Activated CD4-positive, alpha-beta T cell treated with anti-CD3 and anti-CD28 coated beads, Interleukin-2, amount 50 U/mL, for 24 hours (primary cell): ENCODE measurements at places on chromosomes 5 and 9.

DNA sequence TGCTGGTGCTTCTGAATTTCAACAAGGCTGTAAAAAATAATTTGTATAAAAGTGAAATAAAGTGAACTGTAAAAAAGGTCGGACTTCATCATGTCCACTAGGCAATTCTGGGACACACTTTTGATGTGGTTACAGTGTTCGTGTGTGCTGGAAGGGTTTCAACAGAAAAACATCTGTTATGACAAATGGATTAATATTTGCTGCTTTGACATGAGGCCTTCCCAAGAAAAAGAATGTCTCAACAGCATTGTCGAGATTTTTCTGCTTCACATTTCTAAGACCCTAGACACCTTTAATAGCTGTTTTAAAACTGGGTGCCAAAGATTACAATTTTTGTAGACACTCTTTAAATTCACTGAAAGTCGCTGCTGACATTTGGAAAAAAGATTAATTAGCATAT, 216.6 kb downstream of the SLC12A2 start:
- no peak for DNase-seq

DNA sequence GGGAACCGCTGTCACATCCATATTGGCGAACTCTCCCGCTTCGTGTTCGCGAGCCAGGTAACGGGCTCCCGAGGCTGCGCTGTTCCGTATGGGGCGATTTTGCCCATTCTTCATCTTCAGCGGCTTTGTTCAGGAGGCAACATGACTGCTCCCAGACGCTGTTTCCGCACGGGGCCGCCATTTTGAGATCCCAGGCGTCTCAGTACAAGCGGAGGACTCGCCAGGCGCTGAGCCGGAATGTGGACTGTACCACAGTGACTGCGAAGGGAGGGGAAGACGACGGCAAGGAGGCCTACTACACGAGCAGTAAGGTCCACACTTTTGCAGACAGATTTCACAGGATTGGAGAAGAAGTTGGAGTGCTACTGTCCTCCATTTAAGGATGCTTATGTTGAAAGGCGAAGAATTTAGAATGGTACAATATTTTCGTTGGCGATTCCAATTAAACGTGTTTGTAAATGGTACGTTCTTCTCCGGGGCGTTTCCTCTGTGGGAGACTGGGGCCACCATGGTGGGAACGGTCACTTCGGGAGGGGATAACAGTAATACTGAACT, 41.6 kb upstream of the ZNF300 start:
- no peak for DNase-seq

- DNase-seq: no peak
Measured at GRCh38 chr5:72501488-72501887, 5.7 kb downstream of the ZNF366 start.

- no peak for DNase-seq
Measured at GRCh38 chr9:114504341-114505186, 709 bp downstream of the WHRN start.

- DNase-seq: no peak
Measured at GRCh38 chr9:79809931-79810330, 238.2 kb downstream of the TLE4 start.

GRCh38 chr5:171725205-171725601, 60.4 kb upstream of the SMIM23 start:
- no peak for DNase-seq

- DNase-seq: no peak
Measured at GRCh38 chr5:167294882-167295680, 996.4 kb upstream of the WWC1 start.

GRCh38 chr5:124870070-124870469, 123.6 kb upstream of the ZNF608 start:
- DNase-seq: no peak

- no peak for DNase-seq
Measured at GRCh38 chr5:29017501-29017900, 1979.1 kb upstream of the CDH9 start.

DNA sequence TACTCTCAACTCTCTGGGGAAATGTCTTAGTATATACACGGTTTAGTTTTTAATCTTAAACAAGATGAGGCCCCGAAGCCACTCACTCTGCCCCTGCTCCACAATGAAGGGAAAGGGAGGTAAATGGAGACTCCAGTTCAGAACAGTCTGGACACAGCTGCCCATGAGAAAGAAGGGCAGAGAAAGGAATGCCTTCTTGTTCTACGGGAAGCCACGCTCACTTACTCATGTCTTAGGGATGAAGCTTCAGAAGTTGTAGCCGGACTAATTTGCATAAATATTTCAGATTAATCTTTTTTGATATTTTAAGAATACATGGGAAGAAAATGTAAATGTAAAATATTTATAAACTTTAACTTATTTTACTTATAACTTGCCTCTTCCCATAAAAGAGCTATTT, 94.0 kb downstream of the COL23A1 start:
- no peak for DNase-seq

GRCh38 chr5:175201393-175201792, 242.6 kb downstream of the DRD1 start:
- no peak for DNase-seq

DNA sequence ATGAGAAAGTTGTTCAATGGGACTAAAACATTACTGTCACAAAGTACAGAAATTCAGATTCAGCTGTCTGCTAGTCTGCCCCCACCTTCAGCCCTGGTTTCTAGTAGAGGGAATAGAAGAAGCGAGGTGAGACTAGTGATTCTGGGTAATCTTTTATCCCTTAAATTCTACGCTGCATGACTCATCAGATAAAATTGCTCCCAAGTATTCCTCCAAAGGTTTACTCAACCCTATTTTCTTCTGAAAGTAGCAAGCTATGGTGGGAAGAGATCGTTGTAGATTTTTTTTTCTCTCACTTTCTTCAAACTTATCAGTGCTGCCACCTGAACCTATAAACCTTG, 318.9 kb upstream of the RIOK2 start:
- no peak for DNase-seq

DNA sequence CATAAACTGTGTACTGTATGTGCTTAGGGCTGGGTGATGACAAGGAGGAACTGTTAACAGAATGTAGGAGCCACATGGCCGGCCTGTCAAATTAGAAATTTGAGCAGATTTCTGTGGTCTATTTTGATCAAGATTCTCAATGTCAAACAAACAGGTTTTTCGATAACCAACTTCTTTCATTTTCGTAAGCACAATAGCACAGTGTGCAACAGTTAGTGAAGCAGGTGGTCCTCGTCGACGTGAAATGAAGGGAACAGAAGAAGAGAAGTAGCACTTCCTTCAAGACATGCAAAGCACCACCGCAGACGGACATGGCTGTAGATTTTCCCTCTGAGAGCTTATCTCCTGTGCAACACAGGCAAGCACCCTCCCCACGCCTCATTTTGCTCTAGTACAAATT, 252.1 kb downstream of the CRB2 start:
- no peak for DNase-seq

- no peak for DNase-seq
Measured at GRCh38 chr9:123395276-123395688, 39.3 kb downstream of the CRB2 start.

GRCh38 chr9:115921301-115921700, 232.3 kb upstream of the PAPPA start:
- no peak for DNase-seq

GRCh38 chr9:72600671-72601070, 79.3 kb downstream of the TMC1 start:
- DNase-seq: no peak

GRCh38 chr9:96413302-96414221, 4.6 kb downstream of the ZNF367 start:
- DNase-seq: no peak

DNA sequence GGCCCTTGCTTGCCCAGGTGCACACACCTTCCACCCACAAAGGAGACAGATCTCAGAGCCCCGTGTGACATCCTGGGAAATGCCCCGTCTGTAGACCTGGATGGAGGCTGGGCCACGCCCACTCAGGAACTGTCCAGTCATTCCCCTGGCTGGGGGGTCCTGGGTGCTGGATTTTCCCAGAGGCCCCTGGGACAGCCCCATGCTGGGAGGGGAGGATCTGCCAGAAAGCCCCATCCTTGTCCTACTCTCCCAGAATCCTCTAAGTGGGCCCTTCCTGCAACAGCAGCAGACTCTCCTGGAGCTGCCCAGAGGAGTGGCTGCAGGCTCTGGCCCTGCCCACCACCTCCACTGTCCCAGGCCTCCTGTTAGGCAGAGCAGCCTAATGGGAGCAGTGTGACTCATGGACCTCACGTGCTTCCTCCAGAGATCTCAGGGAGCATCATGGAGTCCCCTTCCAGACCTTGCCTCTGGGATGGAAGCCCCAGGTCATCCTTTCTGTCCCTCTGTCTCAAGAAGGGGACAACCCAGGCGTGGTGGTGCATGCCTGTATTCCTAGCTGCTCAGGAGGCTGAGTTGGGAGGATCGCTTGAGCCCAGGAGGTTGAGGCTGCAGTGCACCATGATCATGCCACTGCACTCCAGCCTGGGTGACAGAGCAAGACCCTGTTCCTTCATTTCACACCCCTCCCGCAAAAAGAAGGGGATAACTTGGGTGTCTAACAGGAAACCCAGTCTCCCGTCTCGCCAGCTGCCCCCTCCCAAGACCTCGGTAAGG, 51.7 kb downstream of the JADE2 start:
- DNase-seq: no peak

DNA sequence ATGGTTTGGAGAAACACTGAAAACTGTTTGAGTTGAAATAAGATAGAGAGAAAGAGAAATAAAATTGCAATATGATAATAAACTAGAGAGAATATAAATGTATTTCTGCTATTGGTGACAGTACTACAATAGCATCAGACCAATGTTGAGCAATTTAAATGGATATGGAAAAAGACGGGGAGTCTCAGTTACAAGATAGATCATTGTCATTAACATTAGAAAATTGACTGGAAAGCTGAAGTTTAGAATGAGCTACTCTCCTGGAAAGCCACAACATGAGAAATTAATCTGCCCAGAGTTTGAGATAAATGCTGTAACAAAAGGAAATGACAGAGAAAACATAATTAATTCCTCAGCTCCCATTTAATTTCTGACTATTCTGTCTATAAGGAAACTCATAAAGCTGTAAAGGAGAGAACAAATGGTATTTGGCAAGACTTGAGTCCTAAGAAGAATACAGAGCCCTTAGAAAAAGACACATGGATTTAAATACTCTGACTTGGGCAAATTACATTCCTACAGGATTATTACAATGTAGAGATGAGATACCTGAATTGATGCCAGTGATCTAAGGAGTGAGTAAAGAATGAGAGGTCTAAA, 624.5 kb upstream of the CHD1 start:
- no peak for DNase-seq

GRCh38 chr9:20604562-20604961, 17.7 kb downstream of the MLLT3 start:
- DNase-seq: no peak

DNA sequence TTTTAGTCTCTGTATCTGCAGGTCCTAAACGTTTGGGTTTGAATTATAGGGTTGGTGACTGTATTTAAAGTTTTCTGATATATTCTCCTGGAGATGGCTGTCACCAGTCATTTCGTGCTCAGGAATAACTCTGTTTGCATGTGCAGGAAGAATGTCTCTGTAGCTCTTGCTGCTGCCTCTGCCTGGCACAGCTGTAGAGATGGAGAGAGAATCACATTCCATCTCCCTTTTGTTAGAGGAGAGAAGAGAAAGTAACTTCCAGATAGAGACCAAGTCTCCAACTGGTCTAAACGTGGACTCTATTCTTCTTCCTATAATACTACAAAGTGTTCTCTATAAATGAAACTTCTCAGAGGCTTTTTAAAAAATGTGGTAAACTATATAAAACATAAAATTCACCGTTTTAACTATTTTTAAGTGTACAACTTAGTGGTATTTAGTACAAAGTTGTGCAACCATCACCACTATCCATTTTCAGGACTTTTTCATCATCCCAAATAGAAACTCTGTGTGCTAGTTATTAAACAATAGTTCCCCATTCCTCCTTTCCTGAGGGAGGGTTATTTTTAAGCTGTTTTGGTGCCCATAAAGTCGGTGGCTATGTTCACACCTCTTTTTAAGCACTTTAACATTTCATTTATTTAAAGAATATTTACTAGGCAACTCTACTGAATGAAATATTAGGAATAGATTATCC, 20.7 kb upstream of the STARD4 start:
- no peak for DNase-seq

GRCh38 chr9:116267021-116267420, 113.4 kb downstream of the PAPPA start:
- no peak for DNase-seq

DNA sequence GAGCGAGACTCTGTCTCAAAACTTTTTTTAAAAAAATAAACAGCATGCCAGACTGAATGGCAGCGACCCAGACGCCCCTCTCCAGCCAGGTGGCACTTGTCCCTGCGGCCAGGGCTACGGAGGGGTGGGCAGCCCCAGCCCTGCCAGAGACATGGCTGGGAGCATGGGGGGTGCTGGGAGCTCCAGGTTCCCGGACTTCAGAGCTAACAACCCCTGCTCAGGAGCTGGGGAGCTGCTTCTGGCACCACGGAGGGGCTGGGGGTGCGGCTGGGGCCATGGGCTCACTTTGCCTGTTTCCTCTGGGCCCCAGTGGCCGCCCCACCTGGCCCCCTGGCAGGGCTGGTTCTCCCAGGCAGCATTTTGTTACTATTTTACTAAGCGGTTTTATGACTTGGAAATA, 49.9 kb downstream of the SLC12A7 start:
- no peak for DNase-seq

DNA sequence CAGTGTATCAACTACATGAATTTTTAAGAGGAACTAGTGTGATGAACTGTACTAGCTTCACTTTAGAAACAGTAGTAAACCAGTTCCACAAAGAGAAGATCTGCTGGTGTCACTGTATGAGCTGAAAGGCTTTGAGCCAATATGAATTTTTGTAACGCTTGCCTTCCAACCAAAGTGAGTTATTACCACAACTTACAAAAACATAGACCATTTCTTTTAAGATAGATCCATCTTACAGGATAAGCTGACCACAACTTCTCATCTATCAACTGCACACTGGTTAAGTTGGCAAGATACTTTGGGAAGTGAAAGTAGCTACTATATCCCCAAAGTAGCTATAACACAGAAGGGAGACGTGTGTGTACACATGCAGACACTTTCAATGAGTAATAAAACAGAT, 849.6 kb upstream of the DMAC1 start:
- DNase-seq: no peak

DNA sequence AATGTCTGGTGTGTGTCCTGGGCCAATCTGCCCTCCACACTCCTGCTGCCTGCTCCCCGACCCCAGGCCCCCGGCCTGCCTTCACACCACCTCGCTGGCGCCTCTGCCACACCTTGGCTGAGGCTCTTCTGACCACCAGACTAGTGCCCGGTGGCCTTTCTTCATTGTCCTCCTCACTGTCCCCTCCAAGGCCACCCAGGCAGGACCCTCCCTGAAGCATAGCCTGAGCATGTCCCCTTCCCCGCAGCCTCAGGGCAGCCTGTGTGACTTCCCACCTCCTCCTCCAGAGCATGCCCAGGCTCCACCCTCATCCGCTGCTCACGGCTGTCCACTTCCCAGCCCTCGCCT, 154.6 kb downstream of the OLFM1 start:
- no peak for DNase-seq

GRCh38 chr5:8628521-8628920, 759.6 kb downstream of the MTRR start:
- DNase-seq: no peak

- no peak for DNase-seq
Measured at GRCh38 chr9:93501406-93501805, 48.0 kb upstream of the FAM120AOS start.
